ENCODE measurements at places on chromosomes 12 and 14.

GRCh38 chr14:69354383-69355153, 43.5 kb downstream of the ERH start:
- DNase-seq = peak; percentile 76
- H3K36me3 ChIP-seq = no peaks in the 10 kb centered on the region
- no peaks in the 10 kb centered on the region for H3K27me3 ChIP-seq
- peak overlapping the region; percentile 55 for H3K4me3 ChIP-seq

GRCh38 chr14:85644211-85644610, 114.3 kb downstream of the FLRT2 start:
- H3K27ac ChIP-seq = no peak overlapping the region
- H3K27me3 ChIP-seq = no peaks in the 10 kb centered on the region
- no peaks in the 10 kb centered on the region for H3K36me3 ChIP-seq
- no peak overlapping the region for H3K4me3 ChIP-seq
- DNase-seq = no peak

DNA sequence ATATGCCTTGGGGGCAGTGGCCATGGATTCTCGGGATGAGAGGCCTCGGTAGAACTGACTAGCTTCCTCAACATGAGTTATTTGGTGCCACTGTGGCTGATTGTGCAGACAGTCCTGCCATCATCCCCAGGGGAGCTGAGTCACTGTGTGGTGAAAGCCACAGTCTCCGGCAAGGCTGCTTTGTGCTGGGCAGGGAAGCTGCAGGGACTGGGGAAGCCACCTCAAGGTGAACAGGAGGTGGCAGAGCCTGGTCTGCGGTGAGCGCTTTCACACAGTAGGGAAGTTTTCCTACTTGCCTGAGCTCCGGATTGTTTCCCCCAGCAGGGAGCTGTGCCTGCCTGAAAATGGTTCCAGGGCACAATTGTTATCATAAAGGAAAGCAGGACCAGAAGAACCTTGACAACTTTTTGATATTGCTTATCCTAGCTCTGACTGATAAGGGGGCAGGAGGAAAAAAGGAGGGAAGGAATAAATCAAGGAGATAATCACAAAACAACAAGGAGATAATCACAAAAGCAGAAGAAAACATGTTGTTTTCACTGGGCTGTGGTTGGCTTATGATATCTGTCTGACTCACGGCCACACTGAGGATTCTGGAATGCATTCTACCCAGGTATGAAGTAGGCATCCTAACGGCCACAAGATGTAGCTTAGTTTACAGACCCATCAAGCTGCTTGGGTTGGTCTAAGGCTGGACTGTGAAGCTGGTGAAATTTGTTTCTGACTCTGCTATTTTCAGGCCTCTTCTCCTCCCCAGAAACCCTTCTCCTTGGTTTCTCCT, 32.2 kb upstream of the GNG2 start:
- H3K36me3 ChIP-seq = no peaks in the 10 kb centered on the region
- H3K27me3 ChIP-seq = peaks cover 3% of the 10 kb centered on the region
- H3K27ac ChIP-seq = no peak overlapping the region
- H3K4me3 ChIP-seq = no peak overlapping the region
- peak; percentile 82 for DNase-seq

- no peaks in the 10 kb centered on the region for H3K27me3 ChIP-seq
- H3K27ac ChIP-seq = peak overlapping the region; percentile 97
- peaks cover 50% of the 10 kb centered on the region for H3K36me3 ChIP-seq
- peaks cover 54% of the 10 kb centered on the region for H3K4me1 ChIP-seq
These were observed 1.7 kb downstream of the TUBA1B start for GRCh38 chr12:49129332-49130150.

GRCh38 chr14:75519826-75520728, 2.2 kb upstream of the BATF start:
- no peak overlapping the region for H3K4me3 ChIP-seq
- peaks cover 65% of the 10 kb centered on the region for H3K4me1 ChIP-seq
- no peaks in the 10 kb centered on the region for H3K27me3 ChIP-seq
- peak overlapping the region; percentile 94 for H3K27ac ChIP-seq

GRCh38 chr14:64683264-64683663, 21.0 kb upstream of the PLEKHG3 start:
- H3K27me3 ChIP-seq = no peaks in the 10 kb centered on the region
- DNase-seq = no peak
- H3K36me3 ChIP-seq = no peaks in the 10 kb centered on the region
- H3K4me1 ChIP-seq = peaks cover 41% of the 10 kb centered on the region

DNA sequence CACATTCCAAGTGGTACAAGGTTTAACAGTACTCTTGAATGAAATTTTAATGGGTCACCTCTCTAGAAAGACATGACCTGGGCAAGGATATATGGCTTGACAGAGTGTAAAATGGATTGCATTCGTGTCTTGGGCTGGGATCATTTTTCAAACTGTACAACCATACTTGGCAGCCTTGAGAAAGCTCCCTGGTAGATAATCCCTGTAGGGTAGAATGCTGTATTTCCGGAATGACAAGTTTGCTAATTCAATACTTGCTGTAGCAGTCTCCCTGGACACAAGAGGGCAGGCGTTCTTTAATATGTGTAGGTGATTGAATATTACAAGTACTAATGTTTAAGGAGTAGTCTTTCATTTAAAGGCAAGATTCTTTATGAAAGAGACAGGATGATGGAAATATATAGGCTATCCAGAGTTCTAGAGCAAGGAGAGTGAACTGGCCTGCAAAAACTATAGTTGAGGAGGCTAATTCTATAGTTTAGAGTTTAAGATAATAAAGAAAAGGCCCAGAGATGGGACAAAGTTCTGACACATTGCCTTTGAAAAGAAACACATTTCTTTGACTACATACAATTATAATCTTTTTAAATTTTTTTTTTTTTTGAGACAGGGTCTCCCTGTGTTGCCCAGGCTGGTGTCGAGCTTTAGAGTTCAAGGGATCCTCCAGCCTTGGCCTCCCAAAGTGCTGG, 53.4 kb downstream of the PLBD1 start:
- no peaks in the 10 kb centered on the region for H3K4me1 ChIP-seq
- no peaks in the 10 kb centered on the region for H3K36me3 ChIP-seq
- H3K27me3 ChIP-seq = no peaks in the 10 kb centered on the region
- DNase-seq = no peak

DNA sequence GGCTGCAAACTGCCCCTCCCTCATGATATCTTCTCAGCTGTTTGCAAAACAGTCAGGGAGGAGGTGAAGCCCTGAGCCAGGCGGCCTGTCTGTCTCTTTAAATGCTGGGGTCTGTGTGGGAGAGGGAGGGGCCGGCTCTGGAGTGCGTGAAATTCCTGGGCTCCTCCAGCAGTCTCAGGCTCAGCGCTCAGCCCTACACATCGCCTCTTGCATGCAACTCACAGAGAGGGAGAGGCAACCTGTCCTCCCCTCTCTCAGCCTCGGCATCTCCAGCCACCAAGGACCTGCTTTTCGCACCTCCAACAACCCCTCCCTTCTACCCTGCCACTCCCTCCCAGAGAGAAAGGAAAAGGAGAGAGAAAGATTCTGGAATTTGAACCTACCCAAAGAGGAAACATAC, at the start of gene NRXN3:
Gene NRXN3, plus strand, starts transcription at position 171 of the 400 bp plus-strand sequence. CDS start 72,721 bp downstream, outside the sequence.
- no peak within 1 kb of the TSS for H3K27ac ChIP-seq
- H3K4me3 ChIP-seq = no peak within 1 kb of the TSS
- no peak for DNase-seq
- peaks cover 6% of the 10 kb centered on the region for H3K27me3 ChIP-seq

DNA sequence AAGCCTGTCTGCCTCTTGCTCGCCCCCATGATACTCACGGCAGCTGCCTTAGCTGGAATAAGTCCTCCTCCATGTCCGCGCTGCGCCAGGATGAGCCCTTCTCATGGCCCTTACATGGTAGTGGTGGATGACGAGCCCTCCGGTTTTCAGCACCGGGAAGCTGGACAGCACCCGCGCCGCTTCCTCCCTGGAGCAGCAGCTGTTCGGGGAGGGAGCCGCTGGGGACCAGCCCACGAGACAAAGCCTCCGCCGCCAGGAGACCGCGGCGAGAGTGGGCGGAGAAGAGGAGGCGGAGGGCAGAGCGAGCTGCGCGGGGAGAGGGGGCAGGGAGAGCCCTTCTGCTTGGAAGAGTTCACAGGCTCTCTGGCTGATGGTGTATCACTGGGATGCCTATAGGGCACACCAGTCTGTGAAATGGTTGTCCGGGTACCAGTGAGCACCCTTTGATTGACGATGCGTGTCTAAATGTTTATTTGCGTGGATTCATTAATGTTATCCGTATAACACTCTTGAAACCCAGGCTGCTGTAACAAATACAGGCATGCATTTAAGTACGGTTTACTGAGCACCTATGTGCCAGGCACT, at the start of gene SVOP:
Gene SVOP, minus strand, starts transcription at position 273 of the 585 bp plus-strand sequence. Its CDS starts 200 bp downstream, at position 73.
- H3K4me1 ChIP-seq = no peaks in the 10 kb centered on the region
- H3K27ac ChIP-seq = no peak within 1 kb of the TSS
- peak; percentile 30 for DNase-seq

DNA sequence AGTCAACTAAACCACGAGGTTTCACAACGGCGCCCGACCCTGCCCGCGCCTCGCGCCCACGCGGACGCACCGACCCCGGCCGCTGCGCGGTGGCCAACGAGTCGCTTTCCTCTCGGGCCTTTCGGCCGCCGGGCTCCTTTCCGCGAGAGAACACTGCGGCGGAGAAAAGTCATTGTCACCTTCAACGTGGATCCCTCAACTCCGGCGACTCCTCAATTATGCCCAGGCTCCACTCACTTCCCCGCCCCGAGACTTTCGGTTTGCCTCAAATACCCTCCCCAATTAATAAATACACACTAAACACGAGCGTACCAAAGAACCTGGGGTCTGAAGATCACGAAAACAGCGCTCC, 450 bp downstream of the SINHCAF start:
- H3K4me3 ChIP-seq = peak overlapping the region; percentile 82
- peaks cover under 1% of the 10 kb centered on the region for H3K27me3 ChIP-seq
- peak overlapping the region; percentile 95 for H3K27ac ChIP-seq
- H3K36me3 ChIP-seq = peaks cover 12% of the 10 kb centered on the region
- peaks cover 33% of the 10 kb centered on the region for H3K4me1 ChIP-seq

DNA sequence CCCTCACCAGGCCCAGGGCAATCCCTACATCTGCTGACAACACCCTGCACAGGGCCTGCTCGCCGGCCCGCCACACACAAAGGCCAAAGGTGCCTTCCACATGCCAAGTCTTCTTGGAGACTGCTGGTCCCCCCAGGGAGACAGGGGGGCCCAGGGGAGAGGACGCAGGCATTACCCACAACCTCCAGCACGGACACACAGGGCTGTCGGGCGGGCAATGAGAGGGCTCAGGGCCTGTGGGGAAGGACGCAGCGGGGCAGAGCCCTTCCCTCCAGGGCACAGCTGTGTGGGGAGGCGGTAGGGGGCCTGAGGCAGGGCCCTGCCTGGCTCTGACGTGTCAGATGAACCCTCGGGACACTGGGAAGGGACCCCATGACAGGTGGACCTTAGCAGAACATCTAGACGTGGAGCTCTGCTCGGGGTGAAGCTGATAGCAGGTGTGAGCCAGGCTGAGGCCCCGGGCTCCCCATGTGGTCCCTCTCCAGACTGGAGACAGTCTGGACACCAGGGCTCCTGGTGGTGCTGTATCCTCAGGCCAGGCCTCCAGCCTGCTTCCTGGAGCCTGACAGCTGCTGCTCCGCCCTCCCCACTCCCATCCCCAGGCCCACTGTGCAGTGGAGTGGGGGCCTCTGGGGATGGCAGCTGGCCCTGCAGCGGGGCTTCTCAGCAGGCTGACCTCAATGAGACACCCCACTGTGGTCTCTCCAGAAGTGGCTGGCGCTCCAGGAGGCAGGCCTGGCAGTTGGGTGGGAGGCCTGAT, 31.6 kb upstream of the NUDT14 start:
- no peak overlapping the region for H3K4me3 ChIP-seq
- no peak overlapping the region for H3K27ac ChIP-seq
- no peak for DNase-seq
- no peaks in the 10 kb centered on the region for H3K4me1 ChIP-seq
- peaks cover 12% of the 10 kb centered on the region for H3K36me3 ChIP-seq

GRCh38 chr14:75088566-75089373, 19.3 kb downstream of the ZC2HC1C start:
- H3K4me3 ChIP-seq = no peak overlapping the region
- no peaks in the 10 kb centered on the region for H3K27me3 ChIP-seq
- H3K36me3 ChIP-seq = peaks cover 48% of the 10 kb centered on the region
- peak; percentile 35 for DNase-seq
- no peaks in the 10 kb centered on the region for H3K4me1 ChIP-seq

DNA sequence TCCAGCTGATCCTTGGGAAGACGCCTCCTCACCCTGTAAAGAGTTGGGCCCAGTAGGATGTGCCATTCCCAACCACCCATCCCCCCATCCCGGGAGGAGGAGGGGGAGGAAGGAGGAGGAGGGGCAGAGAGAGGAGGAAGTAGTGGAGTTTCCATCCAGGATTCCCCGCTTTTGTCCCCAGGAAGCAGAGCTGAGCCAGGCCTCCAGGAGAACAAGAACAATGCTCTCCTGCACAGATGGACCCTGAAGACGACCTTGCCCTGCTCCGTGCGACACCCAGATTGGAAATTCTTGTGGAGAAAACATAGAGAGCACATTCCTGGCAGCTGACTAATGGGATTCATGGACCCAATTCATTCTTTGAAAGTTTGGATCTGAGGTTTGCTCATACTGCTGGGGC, 132.3 kb upstream of the CRY1 start:
- DNase-seq = no peak
- H3K4me1 ChIP-seq = peaks cover 4% of the 10 kb centered on the region
- H3K36me3 ChIP-seq = no peaks in the 10 kb centered on the region
- H3K4me3 ChIP-seq = no peak overlapping the region
- H3K27ac ChIP-seq = no peak overlapping the region

- no peak overlapping the region for H3K4me3 ChIP-seq
- no peak overlapping the region for H3K27ac ChIP-seq
- H3K36me3 ChIP-seq = no peaks in the 10 kb centered on the region
- DNase-seq = no peak
- no peaks in the 10 kb centered on the region for H3K4me1 ChIP-seq
- no peaks in the 10 kb centered on the region for H3K27me3 ChIP-seq
These were observed 151.1 kb downstream of the DACT1 start for GRCh38 chr14:58788655-58789503.

GRCh38 chr14:60981633-60982455, 799 bp downstream of the SLC38A6 start:
- peaks cover 21% of the 10 kb centered on the region for H3K36me3 ChIP-seq
- H3K4me3 ChIP-seq = no peak overlapping the region
- H3K27me3 ChIP-seq = no peaks in the 10 kb centered on the region
- H3K27ac ChIP-seq = no peak overlapping the region
- no peak for DNase-seq

DNA sequence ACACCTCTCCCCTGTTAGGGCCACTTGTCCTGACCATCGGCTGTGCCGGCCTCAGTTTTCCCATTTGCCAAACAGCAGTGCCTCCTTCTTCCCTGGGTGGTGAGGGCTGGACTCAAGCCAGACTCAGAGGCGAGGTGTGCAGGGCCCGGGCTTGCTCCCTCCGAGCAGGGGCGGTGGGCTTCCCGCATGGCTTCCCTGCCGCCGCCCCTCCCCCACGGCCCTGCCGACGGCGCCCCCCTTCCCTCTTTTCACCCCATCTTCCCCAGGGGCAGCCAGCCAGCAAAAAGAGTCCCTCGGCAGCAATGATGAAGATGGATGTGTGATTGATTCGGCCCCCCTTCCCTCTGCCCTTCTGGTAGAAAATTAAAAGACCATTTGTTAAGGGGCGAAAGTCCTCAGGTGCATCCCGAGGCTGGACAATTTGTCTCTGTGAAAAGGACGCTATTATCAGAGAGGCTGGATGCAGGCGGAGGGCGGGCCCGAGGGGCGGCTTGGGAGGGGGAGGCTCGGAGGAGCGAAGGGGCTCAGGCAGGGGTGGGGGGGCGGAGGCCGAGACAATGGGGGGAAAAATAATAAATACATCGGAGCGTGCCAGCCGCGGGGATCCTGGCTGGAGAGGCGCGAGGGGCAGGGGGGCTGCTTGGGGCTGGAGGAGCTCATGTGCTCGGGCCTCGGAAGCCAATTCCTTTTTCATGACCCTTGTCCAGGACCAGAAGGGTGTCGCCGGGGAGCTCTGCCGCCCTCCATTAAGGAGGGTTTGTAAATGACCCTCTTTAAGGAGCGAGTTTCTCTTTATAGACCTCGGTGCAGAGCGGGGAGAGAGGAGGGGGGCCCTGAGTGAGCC, 48.0 kb upstream of the LHX5 start:
- no peak overlapping the region for H3K27ac ChIP-seq
- H3K36me3 ChIP-seq = no peaks in the 10 kb centered on the region
- no peaks in the 10 kb centered on the region for H3K4me1 ChIP-seq
- peaks cover 50% of the 10 kb centered on the region for H3K27me3 ChIP-seq
- DNase-seq = no peak

Data from activated CD4-positive, alpha-beta memory T cell treated with anti-CD3 and anti-CD28 coated beads, Interleukin-2, amount 10 ng/mL, durations not matched to agents 7 days and 5 days (primary cell).